ENCODE measurements at places on chromosomes 1 and 21.

- DNase-seq = no peak
Observed at GRCh38 chr1:1342061-1342562, 7.1 kb downstream of the DVL1 start.

GRCh38 chr1:101587741-101588140 lies 350.9 kb downstream of the S1PR1 start:
- peak; percentile 12 for DNase-seq

- no peak for DNase-seq
Observed at GRCh38 chr1:200486634-200487033, 76.8 kb upstream of the ZNF281 start.

GRCh38 chr1:51172811-51173210 lies 63.3 kb upstream of the RNF11 start:
- no peak for DNase-seq

DNA sequence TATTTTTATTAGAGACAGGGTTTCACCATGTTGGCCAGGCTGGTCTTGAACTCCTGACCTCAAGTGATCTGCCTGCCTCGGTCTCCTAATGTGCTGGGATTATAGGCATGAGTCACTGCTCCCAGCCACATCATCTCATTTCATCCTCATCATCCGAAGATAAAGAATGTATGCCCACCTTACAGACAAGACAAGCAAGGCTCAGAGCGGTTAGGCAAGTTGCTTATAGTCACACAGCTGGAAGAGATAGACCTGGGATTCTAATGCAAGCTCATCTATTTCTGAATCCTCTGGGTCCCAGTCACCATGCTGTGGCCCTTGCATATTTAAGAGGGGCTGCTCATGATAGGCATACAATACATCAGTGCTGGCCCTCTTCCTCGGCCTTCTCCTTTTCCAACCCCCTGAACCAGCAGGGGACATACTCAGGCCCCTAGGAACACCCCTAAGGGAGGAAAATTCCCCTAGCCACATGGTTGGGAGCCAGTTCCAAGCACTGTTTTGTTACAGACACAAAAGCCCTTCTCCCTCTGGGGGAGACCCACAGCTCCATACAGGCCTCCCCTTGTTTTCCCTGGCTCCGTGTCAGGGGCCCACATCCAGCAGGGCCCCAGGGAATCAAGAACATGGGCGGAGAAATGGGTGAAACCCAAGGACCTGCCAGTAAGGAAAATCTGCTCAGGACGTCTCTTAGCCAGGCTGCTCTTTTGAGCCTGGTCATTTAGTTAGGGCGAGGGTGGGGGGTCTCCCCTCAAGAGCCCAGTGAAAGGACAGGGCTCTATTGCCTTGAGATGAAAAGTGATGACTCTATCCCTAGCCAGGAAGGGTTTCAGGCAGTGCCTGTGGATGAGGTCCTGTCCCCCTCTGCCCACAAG lies 6.9 kb downstream of the CSRP1 start:
- DNase-seq = no peak

DNA sequence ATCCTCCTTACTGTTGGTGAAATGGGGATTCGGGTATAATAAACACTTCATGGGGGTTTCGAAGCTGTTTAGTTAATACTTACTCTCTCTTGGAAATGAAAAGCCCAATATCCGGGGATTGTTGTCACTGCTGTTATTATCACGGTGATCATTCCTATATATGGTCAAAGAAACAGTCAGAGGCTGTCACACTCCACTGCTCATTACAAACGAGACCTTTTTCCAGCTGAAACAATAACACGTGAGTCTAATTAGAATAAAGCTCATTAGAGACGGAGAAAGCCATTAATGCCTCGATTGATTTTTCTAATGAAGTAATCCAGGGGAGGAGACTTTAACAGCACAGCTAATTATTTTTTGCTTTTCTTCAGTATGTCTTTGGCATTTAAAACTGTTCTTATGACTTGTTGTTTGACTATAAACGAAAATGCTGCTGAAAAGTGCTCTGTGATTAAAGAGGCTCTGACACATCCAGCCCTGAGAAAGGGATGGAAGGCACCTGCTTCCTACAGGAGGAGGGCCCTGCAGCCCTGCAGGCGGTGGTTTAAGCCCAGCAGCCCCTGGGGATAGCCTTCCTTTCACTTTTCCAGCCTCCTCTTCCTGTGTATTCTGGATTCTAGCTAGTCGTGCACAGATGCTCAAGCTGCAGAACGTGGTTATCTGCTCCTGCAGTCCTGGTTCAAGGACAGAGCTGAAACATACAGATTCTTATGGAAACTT lies 143.6 kb downstream of the EDEM3 start:
- DNase-seq = no peak

GRCh38 chr1:99919220-99919619 lies 50.6 kb upstream of the SLC35A3 start:
- no peak for DNase-seq

GRCh38 chr1:232538943-232539302 lies 91.0 kb downstream of the SIPA1L2 start:
- no peak for DNase-seq

- no peak for DNase-seq
Observed at GRCh38 chr1:158814970-158815369, 16.2 kb upstream of the MNDA start.

GRCh38 chr1:84619383-84620102 lies 45.3 kb upstream of the CTBS start:
- DNase-seq = peak; percentile 83

DNA sequence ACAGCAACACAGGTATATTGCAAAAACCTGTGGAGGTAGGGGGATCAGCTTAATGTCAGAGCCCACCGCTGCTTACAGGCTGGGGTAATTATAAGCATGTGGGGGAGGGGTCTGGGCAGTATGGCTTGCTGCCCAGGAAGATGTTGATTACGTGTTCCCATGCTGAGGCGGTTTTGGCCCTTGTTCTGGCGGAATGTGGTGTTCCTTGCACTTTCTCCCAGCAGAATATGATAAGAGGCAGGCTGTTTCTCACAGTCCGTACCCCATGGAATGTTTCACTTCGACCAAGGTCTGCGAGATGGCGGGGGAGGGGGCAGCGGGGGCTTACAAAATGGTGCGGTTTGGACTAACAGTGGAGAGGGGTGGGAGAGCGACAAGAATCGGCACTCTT lies 9.8 kb upstream of the HPCAL4 start:
- DNase-seq = no peak

- DNase-seq = peak; percentile 63
Observed at GRCh38 chr1:221234791-221235190, 355.5 kb downstream of the HLX start.

DNA sequence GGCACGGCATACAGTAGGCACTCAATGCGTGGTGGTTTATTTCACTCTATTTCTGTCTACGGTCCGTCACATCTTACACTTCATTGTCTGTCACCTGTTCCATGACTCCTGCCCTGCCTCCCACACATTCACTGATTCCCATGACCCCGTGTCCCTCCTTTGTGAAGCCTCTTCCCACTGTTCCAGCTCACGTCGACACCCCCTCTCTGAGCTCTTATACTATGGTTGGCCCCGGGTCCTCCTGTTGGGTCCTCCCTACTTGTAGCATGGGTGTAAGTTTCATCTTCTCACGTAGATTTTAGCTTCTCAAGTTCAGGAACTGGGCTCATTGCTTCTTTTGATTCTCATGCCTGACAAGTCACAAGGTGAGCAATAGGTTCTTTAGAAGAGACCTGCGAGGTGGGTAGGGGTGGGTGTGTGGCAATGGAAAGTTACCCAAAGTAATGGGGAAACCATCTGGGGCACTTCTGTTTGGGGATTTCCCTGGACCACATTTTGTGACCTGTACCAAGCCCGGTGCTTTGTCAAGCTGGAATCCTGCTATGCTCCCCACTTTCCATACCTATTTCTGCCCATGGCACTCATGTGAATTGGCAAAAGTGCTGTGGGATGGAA lies 22.1 kb upstream of the IL10 start:
- no peak for DNase-seq

DNA sequence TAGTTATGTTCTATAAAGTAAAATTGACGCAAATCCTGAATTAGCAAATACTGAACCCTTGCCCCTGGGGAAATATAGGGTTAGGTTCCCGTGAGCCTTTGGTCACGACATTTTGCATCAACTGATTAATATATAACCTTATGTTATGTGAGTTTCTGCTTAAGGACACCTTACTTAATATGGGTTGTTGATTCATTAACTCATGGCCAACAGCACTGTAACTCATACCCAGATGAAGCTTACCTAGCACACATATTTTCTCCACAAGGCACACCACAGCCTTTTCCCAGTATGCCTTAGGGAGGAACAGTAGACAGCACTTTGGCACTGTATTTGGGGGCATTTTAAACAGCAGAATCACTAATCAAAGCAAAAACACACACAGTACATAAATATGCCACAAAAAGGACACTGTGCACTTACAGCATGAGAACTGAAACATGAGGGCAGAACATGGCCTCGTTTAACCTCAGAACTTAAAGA lies 15.1 kb downstream of the INAVA start:
- DNase-seq = no peak

GRCh38 chr1:82299056-82299455 lies 498.3 kb downstream of the ADGRL2 start:
- DNase-seq = no peak

- peak; percentile 90 for DNase-seq
Observed at GRCh38 chr21:29208682-29209059, 78.2 kb downstream of the MAP3K7CL start.

DNA sequence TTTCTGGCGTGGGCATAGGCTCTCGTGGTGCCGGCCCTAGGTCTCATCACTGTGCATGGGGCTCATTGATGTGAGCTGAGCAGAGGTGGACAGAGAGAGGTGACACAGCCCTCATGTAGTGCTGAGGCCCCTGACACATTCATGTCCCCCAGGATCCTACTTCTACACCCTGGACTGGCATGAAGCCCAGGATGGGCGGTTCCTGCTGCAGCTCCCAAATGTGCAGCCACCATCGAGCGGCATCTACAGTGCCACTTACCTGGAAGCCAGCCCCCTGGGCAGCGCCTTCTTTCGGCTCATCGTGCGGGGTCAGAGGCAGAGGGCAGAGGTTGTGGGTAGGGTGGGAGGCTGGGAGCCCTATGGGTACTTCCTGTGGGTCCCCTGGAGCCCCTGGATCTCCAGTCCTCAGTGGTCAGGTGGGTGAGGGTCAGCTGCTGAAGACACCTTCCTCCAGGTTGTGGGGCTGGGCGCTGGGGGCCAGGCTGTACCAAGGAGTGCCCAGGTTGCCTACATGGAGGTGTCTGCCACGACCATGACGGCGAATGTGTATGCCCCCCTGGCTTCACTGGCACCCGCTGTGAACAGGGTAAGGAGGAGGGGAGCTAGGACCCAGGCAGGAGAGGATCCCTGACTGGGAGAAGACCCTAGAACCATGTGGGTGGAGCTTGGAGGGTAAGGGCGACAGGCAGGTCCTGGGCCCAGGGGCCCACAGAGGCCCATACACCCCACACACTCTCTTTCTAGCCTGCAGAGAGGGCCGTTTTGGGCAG lies 6.1 kb downstream of the TIE1 start:
- no peak for DNase-seq

- DNase-seq = peak; percentile 71
Observed at GRCh38 chr1:179369751-179370341, 4.1 kb downstream of the AXDND1 start.

Data from HCEC 1CT (cell line).